Activated CD4-positive, alpha-beta T cell treated with anti-CD3 and anti-CD28 coated beads, Interleukin-2, amount 50 U/mL, for 4 hours (primary cell): ENCODE measurements at places on chromosomes 1 and 21.

GRCh38 chr1:180757657-180758056 is 125.8 kb downstream of the XPR1 start:
- no peak for DNase-seq

DNA sequence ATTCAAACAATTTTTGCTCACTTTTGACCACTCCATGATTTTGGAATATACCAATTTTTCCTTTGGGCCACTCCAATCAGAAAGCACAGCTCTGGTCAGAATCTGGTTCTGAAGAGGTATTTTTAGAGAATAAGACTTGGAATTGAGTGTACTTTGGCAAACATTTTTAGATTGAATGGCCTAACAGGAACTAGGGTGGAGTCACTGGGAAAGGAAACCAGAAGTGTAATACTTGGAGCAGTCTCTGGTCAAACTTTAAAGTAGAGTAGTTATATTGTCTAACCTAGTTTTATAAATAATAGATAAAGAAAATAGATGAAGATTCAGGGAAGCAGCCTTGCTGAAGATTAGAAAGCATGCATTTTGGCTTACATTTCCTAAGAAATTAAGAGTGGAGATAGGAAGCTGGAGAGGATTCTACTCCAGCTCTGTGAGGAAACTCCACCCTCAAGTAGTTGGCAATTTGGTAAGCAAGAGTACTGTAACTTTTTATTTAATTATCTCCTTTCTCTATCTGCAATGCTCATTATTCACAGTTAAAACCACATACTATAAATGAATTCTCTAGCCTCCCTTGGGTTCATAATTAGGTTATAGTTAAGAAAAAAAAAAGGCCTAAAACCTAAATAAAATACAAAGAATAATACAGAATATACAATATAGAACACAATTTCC is 15.8 kb downstream of the STIL start:
- no peak for DNase-seq

GRCh38 chr21:27683292-27683691 is 716.4 kb upstream of the ADAMTS5 start:
- no peak for DNase-seq

GRCh38 chr1:103459346-103459745 is 66.2 kb upstream of the RNPC3 start:
- no peak for DNase-seq

DNA sequence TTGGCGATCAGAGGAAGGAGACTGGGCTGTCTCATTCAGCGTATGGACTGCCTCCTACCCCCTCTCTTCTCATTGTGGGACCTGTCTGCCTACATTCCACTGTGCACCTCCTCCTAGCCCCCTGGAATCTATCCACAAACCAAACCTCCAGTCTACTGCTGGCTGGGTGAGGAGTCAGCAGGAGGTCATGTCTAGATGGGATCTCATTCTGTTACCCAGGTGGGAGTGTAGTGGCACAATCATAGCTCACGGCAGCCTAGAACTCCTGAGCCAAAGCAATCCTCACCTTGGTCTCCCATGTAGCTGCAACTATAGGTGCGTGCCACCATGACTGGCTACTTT is 18.0 kb upstream of the TTC22 start:
- DNase-seq = no peak

DNA sequence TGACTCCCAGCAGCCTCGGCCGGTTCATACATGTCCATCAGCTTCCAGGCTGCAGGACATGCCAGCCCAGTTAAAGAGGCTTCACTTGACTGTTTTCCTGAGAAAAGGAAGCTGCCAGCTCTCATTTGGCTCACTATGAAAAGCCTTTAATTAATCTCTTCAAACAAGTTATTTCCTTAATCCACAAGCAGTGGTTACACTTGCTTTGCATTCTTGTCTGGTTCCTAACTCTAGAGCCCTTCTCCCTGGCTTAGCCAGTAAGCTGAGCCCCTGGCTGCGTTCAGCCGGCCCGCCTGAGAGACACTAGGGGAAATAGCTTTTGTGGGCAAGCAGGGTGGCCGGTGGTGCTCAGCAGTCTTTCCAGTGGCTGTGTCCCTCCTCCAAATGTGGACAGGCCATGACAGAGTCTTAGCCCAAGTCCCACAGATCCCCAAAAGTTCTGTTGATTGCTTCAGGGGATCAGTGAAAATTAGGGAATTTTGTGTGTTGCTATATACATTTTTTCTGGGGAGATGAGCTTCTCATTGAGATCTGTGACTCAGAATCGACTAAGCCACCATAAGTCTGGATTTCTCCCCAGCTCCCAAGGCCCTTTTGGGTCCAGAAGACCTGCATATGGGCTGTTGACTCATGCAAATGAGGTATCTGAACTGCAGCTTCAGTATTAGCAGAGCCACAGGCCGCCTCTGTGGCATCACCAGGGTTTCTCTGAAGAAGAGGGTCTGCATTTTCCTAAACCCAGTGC is 10.1 kb downstream of the ATF3 start:
- no peak for DNase-seq

DNA sequence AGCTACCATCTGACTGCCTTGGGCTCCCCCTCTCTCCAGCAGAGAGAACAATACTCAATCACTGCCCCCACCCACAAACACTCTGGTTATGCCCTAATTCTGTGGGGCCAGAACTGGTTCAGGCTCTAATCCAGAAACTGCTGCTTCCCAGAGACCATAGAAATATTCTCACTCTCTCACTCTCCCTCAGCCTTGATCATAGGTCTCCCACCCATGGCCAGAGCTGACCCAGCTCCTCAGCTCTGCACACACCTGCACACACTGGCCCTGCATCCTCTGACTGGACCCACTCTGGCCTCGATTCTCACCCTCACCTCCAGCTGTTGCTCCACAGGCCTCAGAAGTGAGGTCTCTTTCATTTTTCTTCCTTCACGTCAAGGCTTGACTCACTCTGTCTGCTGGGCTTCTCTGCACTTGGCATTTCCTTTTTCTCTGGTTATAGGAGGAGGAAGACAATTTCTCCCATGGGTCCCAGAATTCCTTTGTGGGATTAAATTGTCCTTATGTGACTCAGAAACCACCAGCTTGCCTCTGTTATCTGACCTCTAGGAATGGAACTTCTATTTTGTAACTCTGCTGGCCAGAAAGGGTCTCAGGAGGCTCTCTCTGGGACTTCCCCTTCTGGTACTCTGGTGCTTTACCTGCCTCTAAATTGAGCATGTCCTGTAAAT is 15.6 kb upstream of the ZMYM6 start:
- DNase-seq = no peak

DNA sequence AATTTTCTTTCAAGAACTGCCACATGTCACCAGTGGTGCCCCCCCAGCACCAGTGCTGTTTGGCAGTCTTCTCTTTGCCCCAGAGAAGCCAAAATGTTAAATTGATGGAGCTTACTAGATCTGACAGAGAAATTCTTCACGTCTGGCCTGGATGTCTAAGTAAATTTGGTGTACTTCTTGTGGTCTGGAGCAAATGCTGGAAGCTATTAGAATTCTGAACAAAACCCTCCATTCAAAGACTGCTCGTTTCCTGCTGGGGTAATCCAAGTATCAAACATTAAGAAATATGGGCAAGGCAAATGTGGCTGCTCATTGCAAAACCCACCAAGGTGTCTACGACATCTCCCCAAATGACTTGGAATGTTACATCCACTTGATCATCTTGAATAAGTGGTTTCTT is 92.3 kb downstream of the ROR1 start:
- no peak for DNase-seq

GRCh38 chr1:201999625-202000238 is 10.7 kb upstream of the ELF3 start:
- DNase-seq = no peak

- no peak for DNase-seq
These were observed 110.9 kb downstream of the NTPCR start for GRCh38 chr1:233061265-233061664.

DNA sequence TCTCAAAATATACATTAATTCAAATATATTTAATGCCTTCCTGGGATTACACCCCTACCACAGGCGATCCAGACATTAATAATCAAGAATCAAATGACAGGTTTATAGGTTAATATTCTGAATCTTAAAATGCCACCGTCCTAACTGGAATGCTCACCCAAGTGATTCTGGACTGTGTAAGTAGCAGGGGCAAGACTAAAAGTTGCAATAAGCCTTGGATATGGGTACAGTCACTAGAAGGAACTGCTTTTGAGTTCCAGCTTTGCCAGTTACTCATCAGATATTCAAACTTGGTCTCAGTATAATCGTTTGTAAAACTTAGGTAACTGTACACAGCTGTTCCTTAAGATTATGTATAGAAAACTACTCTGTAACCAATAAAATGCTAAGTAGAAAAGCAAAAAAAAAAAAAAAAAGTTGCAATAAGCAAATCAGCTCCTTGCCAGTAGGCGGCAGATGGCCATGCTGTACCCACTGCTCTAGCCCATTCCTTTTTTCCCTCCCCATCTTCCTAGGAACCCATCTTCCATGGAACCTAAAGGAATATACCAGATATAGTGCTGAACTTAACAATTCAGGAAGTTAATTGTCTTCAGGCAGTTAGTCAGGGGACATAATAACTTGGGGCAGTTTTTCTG is 10.5 kb downstream of the RO60 start:
- no peak for DNase-seq

- no peak for DNase-seq
These were observed 8.6 kb downstream of the ALPL start for GRCh38 chr1:21517660-21518480.

GRCh38 chr21:18204931-18205330 is 39.7 kb upstream of the CHODL start:
- no peak for DNase-seq

DNA sequence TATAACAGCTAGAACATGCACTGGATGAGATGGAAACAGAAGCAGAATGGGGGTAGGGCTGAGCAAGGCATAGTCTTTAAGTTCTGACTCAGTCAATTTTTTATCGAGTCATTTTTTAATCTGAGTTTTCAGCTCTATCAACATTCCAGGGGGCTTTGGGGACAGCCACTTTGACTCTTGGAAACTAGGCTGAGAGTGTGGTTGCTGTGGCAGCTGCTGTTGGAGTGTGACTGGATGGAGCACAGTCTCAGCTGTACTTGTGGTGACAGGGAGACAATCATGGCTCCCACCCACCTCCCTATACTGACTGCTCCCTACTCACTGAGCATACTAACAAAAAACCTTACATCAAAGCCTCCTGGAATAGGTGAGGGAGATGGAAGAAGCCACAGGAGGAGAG is 25.0 kb downstream of the GJA5 start:
- DNase-seq = no peak

DNA sequence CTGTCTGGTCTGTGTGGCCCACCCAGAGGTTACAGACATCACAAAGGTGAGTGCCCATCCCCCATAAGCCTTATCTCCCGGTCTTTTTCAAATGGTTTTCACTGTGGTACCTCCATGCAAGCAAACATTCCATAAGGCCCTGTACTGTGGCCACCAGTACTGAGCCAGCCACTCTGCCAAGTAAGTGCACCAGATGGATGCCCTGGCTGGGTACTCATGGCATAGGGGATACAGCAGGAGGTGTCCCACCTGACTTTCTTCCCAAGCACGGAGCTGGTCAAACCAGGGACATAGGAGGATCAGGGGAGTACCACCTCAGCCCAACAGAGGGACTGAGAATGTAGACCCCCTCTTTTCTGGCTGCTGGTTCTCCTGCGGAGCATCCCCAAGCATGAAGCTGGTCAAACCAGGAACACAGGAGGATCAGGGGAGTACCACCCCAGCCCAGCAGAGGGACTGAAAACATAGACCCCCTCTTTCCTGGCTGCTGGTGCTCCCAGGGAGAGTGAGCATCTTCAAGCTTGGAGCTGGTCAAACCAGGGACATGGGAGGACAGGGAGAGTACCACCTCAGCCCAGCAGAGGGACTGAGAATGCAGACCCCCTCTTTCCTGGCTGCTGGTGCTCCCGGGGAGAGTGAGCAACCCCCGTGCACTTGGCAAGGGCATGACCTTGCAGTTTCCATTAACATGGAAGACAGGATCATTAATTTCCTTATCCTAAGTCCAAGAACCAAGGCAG is 81.8 kb upstream of the KLHDC7A start:
- no peak for DNase-seq

GRCh38 chr1:149936992-149937705 is 470 bp upstream of the MTMR11 start:
- no peak for DNase-seq

GRCh38 chr1:31954607-31955283 is 16.6 kb upstream of the PTP4A2 start:
- no peak for DNase-seq

GRCh38 chr1:42144711-42145388 is 8.4 kb upstream of the GUCA2B start:
- DNase-seq = no peak

DNA sequence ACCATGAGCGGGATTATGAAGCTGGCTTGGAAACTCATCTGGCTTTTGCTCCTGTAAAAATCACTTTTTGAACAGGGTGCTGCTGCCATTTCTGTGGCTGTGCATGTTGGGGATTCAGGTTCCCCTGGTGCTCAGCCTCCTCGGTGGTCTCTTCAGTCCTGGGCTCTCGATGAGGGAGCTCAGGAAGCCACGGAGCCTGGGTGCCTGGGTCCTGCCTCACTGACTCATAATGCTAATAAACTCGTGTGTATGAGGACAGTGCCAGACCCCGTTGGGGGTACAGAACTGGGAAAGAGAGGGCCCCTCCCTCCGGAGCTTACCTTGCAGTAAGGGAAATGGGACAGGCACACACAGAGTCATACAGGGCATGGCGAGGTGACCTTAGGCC is 5.8 kb downstream of the COQ8A start:
- DNase-seq = no peak

DNA sequence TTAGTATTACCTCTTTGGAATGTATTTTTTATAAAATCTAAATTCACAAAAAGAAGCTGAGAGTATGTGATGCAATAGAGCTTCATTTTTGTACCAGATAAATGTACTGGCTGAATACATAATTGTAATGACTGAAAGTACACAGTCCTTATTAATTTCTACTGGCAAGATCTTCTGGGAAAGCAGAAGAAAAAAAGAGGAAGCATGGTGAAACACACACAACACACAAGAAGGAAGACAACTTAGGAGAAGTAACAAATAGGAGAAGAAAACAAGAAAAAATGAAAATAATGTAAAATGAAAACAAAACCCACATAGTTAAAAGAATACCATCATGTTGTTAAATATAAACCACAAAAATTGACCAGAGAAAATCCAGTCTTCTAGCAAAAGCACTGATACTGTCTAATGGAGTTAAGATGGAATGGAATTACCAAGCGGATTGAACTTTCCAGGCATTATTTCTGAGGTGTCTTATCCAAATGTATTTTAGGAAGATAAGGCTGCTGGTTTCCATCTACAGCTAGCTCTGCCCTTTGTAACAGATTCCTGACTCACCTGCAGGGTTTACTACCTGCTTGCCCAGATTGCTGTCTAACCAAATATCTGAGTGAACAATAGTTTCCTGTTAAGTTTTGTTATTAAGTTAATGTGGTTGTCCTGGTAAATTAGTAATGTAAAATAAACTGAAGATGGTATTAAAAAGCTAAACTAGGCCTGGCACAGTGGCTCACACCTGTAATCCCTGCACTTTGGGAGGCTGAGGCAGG is 4.5 kb upstream of the COP1 start:
- no peak for DNase-seq

DNA sequence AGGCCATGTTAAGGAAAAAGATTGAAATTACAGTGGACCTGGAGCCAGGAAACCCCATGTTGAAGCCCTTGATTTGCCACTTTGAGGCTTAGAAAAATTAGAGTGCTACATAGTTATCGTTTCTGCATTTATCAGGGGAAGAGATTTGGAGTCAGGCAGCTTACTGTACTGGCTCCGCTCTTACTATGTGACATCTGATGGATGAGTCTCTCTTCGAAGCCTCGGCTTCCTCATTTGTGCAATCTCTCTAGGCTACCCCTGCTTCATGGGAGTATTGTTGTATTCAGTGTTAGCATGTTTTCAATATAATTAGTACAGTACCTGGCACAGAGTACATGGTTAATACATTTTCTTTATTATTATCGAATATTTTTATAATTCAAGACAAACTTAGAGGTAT is 480.4 kb upstream of the USP24 start:
- no peak for DNase-seq
